Heart right ventricle (tissue), 16 donors: ENCODE measurements at places on chromosomes 1 and 21.

DNA sequence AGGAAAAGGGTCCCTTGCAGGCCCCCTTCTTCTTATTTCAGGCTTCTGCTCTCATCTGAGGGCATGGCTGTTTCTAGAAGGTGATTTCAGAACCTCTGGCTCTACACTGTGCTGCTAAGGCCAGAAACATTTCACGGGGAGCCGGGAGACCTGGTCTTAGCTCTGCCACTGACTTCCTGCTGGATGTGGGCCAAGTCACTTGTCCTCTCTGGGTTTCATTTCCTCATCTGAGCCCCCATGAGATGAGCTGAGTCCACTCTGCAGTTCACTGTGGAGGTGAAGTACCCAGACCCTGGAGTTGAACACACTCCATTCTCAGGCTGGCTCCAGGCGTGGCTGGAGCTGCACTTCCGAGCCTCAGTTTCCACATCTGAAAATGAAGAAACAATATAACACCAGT lies 2.1 kb downstream of the PADI1 start:
- peak; percentile 36 for DNase-seq

- no peak for DNase-seq
Measured at GRCh38 chr1:154759196-154759595, 110.9 kb downstream of the KCNN3 start.

DNA sequence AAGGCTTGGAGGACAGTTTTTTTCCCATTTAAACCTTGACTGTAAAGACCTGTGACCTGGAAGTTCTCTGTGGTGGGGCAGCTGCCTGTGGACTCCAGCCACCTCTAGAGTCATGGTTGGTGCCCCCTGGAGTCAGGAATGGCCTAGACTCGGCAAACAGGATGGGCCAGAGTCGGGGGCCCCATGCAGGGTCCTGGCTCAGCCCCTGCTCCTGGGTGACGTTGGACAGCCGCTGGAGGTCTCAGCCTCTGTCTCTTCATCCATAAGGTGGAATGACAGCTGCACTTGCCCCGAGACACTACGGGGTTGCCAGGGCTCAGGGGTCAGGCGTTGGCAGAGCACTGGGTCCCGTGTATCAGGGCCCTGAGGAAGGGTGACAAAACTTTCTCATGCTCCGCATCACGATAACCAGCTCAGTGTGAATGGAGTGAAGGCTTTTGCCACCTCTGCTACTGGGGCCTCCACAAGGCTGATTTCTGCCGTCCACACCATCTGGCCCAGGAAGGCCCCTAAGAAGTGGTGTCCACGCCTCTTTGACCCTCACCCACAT lies 58.5 kb upstream of the TTC34 start:
- DNase-seq: no peak

- DNase-seq: no peak
Measured at GRCh38 chr21:16750926-16751325, 761.9 kb upstream of the CXADR start.

DNA sequence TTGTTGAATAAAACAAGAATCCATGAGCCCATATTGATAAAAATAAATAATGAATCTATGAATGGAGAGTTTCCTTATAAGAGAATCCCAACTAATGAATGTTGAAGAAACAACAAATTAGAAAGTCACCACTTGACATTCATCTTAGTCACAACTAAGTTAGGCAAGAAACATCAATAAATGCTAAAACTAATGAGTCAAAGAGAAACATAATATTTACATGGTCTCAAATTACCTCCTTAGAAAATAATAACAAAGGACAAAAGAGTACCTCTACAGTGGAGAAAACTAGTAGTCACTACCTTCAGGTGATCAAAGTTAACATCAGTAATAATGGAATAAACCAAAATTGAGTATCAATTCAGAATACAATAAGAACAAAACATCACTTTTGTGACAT lies 93.5 kb downstream of the AKT3 start:
- DNase-seq: no peak

DNA sequence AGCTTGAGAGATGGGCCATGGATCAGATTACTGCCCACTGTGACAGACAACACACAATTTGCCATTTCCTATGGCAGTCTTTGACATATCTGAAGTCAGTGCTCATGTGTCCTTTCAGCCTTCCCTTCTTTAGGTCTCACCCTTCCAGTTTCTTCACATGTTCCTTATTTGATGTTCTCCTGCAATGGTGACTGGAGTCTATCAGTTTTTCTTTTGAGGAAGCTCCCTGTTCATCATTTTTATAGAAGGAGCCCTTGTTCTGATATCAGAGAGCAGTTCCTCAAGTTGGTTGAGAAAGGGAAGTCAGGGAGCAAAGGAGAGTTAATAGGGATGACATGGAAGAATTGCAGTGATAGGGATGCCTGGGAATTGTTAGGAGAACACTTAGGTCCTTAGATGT lies 42.2 kb downstream of the DISC1 start:
- DNase-seq: no peak

DNA sequence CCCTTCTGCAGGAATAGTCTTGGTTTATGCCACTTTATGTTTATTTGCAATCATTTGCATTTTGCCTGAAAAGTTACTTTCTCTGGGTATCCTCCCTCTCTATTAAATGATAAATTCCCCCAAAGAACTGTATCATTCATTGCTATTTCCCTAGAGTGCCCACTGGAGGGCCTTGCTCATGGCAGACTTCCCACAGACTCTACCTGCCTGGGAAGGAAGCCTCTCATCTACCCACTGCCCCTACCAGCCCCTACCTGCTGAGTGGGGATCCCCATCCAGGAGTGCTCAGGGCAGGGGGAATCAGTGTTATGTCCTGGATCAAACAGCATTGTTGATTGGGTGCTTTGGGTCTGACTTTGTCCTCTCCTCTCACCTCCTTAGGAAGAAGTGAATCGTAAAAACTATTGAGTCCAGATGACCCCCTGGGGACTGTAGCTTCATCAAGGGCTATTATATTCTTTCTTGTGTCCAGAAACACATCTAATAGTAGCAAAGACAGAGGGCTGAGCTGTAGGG lies 6.8 kb upstream of the LRRN2 start:
- no peak for DNase-seq

DNA sequence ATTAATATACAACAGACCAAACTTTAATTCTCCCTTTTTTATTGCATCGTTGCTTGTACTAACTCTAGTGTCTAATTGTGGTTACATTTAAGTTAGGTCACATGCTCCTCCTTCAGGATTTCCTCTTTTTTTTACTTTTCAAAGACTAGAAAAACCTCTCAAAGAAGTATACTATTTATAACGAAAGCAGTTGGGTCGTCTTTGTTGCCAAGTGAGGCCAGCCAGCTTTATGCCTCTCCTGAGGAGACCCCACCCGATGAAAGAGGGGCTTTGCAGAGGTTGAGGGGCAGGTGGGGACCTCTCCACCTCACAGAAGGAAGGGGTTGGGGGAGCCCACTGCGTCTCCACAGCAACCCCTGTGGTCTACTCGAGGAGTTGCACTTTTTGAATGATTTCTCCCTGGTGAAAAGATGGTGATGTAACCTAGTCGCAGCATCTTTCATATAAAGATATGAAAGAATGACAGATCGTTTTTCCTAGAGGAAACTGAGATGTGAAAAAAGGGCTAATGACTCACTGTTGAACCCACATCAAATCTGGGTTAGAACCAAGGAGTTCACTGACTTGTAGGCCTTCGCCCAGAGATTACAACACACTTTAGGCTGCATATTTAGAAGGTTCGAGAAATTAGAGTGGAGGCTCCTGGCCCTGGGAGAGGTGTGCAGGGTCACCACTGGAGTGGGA lies 6.4 kb downstream of the TGFB2 start:
- peak; percentile 29 for DNase-seq

- no peak for DNase-seq
Measured at GRCh38 chr1:186974774-186975181, 146.0 kb downstream of the PLA2G4A start.

GRCh38 chr1:222600281-222600680 lies 10.5 kb upstream of the TAF1A start:
- DNase-seq: no peak

DNA sequence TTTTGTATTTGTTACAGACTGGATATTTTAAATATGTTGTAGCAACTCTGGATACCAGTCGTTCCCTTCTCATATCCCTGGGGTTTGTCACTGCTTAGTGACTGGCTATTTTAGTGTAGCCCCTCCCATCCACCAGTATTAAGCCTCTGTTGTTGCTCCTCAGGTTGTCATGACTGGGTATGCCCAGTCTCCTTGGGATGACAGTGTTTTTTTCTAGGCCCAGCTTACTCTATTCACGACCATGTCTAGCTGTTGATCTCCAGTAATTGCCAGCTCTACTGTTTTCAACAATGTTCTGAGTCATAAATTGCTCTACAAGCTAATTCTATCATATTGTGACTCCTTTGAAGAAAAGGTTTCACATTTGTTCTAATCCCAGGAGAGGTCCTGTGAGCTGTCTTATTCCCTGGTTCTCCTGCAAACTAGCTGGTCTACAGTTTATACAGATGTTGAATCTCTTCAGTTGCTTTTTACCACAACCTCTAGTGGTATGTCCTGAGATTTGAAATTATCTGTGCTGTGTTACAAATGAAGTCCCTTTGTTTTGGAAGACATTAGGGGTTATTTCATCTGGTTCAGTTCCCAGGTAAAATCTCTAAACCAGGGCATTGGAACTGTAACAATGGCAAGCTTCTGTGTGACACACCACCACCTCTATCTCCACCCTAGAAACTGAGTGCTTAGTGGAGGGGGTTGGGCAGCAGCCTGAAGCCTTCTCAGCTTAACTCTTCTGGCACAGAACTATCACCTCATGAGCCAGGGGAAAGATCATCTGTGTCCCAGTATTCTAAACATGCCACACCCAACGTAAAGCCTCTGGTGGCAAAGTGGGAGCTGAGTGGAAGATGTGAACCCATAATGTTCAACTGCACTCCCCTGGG lies 124.6 kb downstream of the TRIM33 start:
- DNase-seq: no peak
